ENCODE measurements at places on chromosomes 6 and 20.

GRCh38 chr20:22752324-22752723 is 168.0 kb upstream of the FOXA2 start:
- DNase-seq, result no peak

GRCh38 chr6:18179770-18180356 is 24.6 kb downstream of the KDM1B start:
- DNase-seq, result no peak

- DNase-seq, result no peak
Observed at GRCh38 chr6:132130626-132131298, 179.6 kb upstream of the CCN2 start.

GRCh38 chr6:160031442-160031841 is 62.6 kb downstream of the IGF2R start:
- peak; percentile 10 for DNase-seq

DNA sequence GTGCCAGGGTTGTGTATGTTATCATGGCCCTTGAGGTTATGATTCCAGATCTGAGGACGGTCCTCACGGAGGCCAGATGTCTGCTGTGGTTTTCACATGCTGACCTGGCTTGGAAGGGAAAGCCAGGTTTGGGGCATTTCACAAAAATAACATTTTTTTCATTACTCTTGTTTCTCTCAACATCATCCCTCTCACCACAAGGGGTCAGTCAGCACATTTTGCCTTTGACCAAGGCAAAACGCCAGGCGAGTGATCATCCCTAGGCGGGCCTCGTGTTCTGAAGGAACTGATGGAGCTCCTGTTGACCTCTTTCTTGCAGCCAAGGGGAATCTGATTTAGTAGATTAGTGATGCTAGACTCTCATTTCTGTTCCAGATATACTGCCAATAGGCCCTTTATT is 133.5 kb downstream of the TBC1D7 start:
- no peak for DNase-seq
